Sigmoid colon (tissue), 7 donors: ENCODE measurements at places on chromosomes 12 and 14.

GRCh38 chr14:73665130-73665529, 20.3 kb downstream of the DNAL1 start:
- no peak for DNase-seq

DNA sequence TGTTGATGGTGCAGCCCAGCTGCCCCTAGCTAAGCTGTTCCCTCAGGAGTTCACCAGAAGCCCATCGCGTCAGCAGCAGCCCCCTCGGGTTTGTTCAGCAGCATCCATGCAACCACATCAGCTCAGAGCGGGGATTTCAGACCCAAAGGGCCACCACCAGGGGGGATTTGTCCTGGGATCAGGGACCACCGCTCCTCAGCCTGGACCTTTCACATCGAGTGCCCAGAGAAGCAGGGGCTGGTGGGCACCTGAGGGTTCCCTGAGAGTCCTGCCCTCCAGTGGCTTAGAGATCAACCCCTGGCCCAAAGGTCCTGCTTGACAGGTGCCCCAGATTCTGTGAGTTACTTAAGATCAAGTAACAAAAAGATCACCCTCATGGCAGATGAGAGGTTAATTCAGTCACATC, 65.9 kb upstream of the C14orf180 start:
- no peak for DNase-seq

- DNase-seq, result no peak
Measured at GRCh38 chr12:27236498-27236897, 7.6 kb upstream of the STK38L start.

DNA sequence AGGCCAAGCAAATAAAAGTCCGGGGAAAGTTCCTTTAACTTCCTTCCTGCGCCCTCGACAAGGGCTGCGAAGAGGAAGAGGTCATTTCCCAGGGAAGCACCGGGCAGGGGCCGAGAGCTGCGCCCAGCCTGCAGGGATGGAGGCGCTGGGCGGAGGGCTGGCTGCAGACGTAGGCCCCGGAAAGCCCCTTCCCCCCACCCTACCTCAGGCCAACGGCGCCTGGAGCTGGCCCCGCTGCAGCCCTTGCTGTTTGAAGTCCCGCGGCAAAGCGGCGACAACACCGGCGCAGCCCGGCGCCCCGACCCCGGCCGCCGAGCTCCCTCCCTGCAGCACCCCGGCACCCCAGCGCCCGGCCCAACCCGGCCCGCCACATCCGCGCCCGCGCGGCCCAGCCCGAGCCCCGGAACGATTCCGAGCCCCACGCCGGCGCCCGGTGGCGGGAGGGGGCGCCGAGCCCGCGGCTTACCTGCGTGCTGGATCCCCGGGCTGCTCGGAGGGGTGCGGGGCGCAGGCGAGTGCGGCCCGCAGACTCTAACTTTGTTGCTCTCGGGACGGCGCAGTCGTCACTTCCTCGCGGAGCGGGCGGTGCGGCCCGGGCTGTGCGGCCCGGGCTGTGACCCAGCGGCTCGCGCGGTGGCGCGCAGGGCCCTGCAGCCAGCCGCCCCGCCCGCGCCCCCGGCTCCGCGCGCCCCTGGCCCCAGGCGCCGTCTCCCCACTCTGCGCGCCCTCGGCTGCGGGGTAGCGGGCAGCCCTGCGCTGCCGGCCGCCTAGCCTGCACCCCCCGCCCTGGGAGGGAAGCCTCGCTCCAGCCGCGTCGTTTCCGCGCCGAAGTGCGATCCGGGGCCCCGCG, 64.8 kb upstream of the PTGR2 start:
- peak; percentile 85 for DNase-seq

DNA sequence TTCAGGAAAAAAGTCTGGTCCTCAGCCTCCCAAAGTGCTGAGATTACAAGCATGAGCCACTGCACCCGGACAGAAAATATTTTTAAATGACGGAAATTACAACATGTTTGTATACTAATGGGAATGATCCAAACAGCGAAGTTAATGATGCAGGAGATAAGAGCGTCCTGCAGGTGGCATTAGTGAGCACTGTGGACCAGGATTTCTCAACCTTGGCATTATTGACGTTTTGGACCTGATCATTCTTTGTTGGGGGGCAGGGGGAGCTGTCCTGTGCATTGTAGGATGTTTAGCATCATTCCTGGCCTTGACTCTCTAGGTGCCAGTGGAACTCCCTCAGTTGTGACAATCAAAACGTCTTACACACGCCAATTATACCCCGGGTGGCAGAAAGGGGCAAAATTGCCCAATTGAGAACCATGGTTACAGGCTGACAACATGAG, 34.1 kb downstream of the SCFD1 start:
- no peak for DNase-seq

DNA sequence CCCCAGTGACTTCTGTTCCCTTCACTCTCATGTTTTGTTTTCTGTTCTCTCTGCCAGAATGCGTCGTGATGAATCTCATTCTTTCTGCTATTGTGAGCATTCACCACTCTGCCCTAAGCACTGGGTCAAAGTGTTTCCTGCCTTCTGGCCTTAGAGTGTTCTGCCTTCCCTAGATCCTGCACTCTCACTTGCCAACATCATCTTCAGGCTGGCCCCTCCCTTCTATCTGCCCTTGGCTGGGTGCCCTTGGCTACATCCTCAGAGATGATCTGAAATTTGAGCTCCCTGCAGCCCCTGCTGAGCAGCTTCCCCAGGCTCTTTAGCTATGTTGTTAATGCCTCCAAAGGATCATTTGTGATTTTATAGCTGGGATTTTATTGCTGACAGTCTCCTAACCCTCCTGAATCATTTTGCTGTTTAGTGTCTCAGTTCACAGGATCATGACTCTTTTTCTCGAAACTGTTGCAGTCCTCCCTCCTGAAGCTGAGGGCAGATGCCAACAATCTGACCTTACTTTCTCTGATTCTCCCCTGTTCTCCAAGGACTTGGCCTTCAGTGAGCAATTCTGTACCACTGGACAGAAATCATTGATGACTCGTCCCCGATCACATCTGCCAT, 4.5 kb downstream of the DHRS2 start:
- peak; percentile 83 for DNase-seq

DNA sequence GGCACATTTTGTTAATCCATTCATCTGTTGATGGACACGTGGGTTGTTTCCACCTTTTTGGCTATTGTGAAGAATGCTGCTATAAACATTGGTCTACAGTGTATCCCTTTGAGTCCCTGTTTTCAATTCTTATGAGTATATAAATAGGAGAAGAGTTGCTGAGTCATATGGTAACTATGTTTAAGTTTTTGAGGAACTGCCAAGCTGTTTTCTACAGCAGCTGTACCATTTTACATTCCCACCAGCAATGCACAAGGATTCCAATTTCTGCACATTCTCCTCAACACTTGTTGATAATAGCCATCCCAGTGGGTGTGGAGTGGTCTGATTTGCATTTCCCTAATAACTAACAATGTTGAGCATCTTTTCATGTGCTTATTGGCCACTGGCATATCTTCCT, 6.9 kb upstream of the SVOP start:
- DNase-seq, result no peak

GRCh38 chr12:112331886-112332285, 50.3 kb downstream of the HECTD4 start:
- no peak for DNase-seq

- no peak for DNase-seq
Measured at GRCh38 chr12:114759635-114760034, 75.7 kb upstream of the TBX3 start.

GRCh38 chr12:12098691-12099015, 27.9 kb downstream of the BCL2L14 start:
- no peak for DNase-seq
